Midbrain (tissue), 1 donor: ENCODE measurements at places on chromosomes 5 and 9.

GRCh38 chr9:116476935-116477381, 210.1 kb upstream of the TRIM32 start:
- peak; percentile 43 for DNase-seq

GRCh38 chr9:6907772-6908381, 150.1 kb downstream of the KDM4C start:
- DNase-seq, result peak; percentile 36

DNA sequence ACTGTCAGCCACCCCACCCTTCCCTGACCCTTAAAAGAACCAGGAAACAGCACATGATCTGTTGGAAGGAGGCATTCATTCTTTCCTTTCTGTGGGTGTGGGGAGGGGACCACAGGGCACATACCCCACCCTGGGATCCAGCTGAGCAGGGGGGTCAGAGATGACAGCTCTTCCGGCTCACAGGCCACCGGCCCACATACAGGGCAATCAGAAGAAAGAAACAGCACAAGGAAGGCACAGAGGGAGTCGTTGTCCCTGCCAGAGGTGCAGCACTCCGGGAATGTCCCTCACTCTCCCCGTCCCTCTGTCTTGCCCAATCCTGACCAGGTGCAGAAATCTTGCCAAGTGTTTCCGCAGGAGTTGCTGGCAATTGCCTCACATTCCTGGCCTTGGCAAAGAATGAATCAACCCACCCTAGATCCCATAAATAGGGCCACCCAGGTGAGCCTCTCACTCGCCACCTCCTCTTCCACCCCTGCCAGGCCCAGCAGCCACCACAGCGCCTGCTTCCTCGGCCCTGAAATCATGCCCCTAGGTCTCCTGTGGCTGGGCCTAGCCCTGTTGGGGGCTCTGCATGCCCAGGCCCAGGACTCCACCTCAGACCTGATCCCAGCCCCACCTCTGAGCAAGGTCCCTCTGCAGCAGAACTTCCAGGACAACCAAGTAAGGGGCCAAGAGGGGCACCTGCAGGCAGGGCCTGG, at the start of gene LCN2:
Gene LCN2 (plus strand): TSS at position 453 of the 701 bp plus-strand sequence. CDS start 73 bp downstream, at position 526.
- DNase-seq, result no peak

- DNase-seq, result no peak
Measured at GRCh38 chr9:70125621-70126263, 82.1 kb downstream of the MAMDC2 start.

DNA sequence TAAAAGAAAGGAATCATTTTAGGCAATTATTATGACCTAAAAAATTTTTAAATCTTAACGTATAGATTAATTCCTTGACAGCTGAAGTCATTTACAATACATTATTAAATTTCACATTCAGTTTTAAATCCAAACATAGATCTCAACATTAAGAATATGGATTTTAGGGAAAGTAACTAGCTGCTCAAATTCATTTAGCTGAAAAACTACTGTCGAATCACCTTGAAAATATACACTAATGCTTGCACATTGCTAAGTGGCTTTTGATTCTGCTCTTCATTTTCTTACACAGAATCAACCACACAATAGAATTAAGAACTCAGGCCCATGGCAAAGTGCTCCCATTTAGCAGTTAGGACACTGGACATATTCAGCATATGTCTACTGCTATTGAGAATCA, 454.2 kb downstream of the RAB3C start:
- DNase-seq, result no peak

DNA sequence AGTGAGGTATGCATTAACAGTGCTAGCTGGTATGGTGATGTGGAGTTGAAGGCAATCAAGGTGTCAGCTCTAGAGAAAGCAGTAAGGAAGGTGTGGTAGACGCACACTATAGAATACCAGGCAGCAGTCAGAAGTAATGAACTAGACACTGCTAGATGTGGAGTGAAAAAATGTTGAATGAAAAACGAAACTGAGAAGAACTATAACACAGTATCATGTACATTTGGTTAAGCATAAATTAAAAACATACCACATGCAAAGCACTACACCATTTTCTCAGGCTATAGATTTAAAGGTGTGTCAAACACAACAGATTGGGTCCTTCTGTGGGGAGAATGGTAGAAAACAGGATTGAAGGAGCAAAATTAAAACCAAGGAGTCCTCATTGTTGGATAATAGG, 15.4 kb downstream of the ZNF622 start:
- no peak for DNase-seq

GRCh38 chr5:131637694-131638093, 2.7 kb upstream of the RAPGEF6 start:
- DNase-seq, result no peak

- DNase-seq, result no peak
Measured at GRCh38 chr5:93255796-93256195, 325.2 kb downstream of the NR2F1-AS1 start.

GRCh38 chr5:68267066-68267465, 51.5 kb downstream of the PIK3R1 start:
- no peak for DNase-seq

DNA sequence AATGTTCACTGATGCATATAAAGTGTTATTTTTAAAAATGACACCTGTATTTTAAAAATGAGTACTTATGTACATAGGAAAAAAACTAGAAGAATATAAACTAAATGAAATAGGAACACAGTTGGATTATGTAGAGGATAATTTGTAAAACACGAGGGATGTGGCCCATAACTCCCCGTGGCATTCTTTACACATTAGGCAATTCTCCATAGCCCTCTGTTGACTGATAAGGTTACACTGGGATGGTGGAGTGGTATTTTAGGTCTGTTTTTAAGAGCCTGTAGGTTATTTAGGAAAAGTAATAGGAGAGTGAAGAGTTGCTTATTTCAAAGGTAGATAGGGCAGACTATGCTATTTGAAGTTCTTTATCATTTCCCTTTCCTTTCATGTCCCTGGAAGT, 1.8 kb downstream of the CAVIN4 start:
- no peak for DNase-seq

DNA sequence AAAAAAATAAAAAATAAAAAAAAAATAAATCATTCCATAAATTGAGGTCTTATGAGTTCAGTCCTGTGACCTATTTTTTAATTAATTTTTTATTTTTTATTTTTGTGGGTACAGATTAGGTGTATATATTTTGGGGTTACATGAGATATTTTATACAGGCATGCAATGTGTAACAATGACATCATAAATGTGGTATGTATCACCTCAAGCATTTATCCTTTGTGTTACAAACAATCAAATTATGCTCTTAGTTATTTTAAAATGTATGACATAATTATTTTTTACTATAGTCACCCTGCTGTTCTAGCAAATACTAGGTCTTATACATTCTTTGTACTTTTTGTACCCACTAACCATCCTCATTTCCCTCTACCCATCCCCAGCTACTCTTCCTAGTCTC, 537.9 kb downstream of the HINT1 start:
- DNase-seq, result no peak

- no peak for DNase-seq
Measured at GRCh38 chr5:130549884-130550561, 615.0 kb downstream of the HINT1 start.

GRCh38 chr5:160270704-160271103, 41.4 kb downstream of the FABP6 start:
- DNase-seq, result no peak

- no peak for DNase-seq
Measured at GRCh38 chr5:149913436-149914419, 30.9 kb downstream of the PDE6A start.

GRCh38 chr9:111726949-111727348, 65.5 kb downstream of the GNG10 start:
- DNase-seq, result no peak

GRCh38 chr5:57276353-57276752, 102.5 kb downstream of the GPBP1 start:
- DNase-seq, result no peak

DNA sequence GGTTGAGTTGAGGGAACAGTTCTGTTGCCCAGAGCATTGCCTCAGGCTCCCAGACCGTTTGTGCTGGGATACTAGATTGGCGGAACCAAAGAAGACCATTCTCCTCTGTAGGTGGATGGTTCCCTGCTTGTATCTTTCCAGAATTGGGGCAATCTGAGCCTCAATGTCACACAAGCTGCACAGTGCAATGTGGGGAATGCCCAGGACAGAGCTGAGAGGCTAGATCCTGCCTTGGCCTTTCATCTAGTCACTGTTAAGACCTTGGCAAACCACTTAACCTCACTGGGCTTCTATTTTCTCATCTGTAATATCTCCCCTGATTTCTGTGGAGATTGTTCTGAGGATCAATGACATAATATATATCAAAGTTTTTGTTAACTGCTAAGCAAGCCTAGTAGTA, 16.9 kb upstream of the ERAP2 start:
- DNase-seq, result no peak

DNA sequence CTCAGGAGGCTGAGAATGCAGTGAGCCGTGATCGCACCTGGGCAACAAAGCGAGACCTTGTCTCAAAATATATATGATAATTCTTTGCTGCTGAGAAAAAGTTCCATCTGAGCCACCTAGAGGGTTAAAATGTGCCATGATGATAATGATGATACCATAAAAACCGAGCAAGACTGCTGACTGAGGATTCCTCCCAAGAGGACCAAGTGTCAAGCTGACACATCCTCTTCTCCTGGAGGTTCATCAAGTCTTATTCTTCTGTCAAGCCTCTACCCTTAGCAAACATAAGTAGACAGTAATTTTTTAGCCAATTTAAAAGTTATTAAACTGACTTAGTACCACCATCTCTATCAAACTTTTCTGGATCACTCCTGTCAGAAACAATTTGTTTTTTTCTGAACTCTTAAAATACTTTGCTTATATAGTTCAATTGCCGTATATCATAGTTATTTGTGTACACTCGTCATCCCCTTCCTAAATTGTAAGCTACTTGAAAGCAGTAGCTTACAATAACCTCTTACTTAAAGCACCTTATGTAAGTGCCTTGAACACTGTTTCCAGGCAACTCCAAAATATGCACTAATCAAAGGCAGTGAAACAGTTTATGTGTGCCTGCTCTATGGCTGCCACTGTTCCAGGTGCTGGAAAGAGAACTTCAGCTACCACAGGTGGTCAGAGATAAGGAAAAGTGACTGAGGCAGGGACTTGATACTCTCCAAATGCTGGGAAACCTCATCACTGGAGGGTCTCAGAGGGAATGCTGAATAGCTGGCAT, 57.4 kb downstream of the SCAI start:
- no peak for DNase-seq

GRCh38 chr5:35877655-35878054, 21.0 kb downstream of the IL7R start:
- no peak for DNase-seq

GRCh38 chr9:14379280-14379679, 65.3 kb upstream of the NFIB start:
- no peak for DNase-seq

DNA sequence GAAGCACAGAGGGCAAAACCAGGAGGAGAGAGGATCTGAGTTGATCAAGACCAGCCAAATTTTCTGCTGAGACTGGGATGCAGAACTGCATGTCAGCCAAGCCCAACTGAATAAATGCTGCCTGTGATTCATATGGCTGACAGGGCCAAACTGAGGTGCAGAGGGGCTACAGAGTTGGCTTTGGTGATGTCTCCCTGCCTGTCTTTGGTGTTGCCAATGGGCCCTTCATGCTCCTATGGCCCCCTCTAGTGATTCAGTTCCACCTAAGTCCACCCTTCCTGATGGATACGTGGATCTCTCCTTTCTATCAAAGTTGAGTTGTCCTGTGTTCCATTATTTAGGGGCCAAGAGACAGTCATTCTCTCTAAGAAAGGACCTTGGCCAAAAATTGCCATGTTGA, 163.6 kb upstream of the TLE4 start:
- DNase-seq, result no peak

GRCh38 chr5:158524070-158524469, 575.6 kb downstream of the EBF1 start:
- DNase-seq, result no peak

GRCh38 chr9:81598811-81599210, 90.5 kb downstream of the TLE1 start:
- DNase-seq, result no peak

DNA sequence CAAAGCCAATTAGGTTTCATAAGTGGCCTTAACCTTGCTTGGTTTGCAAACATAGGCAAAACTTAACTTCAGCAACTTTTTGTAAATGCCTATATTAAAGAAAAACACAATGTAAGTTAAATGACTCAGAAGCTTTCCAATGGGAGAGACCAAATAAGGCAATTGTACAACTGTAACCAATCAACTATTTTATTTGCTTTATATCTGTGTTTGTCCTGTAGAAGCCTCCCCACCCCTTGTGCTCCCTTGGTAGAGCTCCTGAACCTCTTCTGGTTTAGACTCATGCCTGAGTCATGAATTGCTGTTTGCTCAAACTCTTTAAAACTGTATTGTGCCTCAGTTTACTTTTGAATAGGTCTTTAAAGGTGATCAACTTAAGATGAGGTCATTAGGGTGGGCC, 3.0 kb upstream of the C1QTNF3 start:
- no peak for DNase-seq

DNA sequence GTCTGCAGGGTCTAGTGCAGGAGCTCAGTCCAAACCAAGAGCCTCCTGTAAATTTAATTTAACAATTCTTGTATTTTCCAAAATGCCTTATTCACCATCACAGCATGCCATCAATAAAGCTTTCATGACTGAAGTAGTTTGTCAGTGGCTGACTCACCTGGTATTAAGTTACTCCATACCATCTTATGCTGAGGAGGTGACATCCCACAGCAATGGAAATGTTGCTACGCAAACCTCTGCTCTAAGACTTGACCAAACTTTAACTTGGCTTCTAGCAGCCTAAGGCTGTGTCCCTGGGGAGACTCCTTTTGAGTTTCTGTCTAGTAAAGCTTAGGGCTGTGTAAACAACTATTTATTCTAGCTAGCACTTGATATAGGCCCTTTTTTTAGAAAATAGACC, 1231.3 kb upstream of the CDH18 start:
- no peak for DNase-seq

- DNase-seq, result no peak
Measured at GRCh38 chr9:79060766-79061165, 511.0 kb upstream of the TLE4 start.

DNA sequence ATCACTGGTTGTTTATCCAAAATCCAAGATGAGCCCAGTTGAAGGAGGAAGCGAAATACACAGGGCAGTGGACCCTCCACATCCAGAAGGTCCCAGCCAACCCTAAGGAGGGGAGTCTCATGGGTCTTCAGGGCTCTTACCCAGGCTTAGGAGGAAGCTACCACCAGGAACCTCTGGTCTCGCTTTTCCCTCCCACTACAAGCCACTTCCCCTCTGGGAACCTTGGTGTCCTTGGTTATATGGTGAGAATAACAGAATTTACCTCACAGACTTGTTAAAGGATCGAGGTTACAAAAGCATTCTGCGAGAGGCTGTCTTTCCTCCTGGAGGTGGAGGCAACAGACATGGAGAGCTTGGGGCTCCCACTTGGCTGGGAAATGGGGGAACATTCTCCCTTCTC, 3.4 kb downstream of the HIGD2A start:
- no peak for DNase-seq

GRCh38 chr9:35579130-35579529, 25.9 kb upstream of the TESK1 start:
- DNase-seq, result no peak

DNA sequence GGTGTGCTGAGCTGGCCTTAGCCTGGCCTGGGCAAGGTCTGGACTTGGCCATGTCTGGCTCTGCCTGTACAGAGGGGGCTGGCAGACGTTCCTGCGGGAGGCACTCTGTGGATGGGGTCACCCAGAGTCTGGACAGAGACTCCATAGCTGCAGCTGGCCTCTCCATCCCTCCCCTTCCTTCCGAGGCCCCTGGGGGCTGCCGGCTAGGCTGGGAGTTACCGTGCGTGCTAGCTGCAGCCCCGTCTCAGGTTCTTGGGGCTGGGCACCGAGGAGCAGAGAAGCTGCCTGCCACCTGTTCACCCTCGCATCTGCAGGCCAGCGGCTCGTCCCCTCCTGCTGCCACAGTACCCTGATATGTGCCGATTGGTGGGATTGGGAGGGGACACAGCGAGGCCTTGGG, 63.4 kb downstream of the RXRA start:
- no peak for DNase-seq
